SHP77 treated with DMSO at 0.1 percent for 48 hours (cell line): ENCODE measurements at places on chromosomes 4 and X.
A peak's percentile ranks its signal among the peaks of the same experiment; 100 is the strongest.

GRCh38 chrX:111822191-111822590 is 53.8 kb upstream of the TRPC5OS start:
- no peak for DNase-seq

- DNase-seq: no peak
Measured at GRCh38 chrX:153763298-153763932, 634 bp upstream of the PLXNB3 start.

DNA sequence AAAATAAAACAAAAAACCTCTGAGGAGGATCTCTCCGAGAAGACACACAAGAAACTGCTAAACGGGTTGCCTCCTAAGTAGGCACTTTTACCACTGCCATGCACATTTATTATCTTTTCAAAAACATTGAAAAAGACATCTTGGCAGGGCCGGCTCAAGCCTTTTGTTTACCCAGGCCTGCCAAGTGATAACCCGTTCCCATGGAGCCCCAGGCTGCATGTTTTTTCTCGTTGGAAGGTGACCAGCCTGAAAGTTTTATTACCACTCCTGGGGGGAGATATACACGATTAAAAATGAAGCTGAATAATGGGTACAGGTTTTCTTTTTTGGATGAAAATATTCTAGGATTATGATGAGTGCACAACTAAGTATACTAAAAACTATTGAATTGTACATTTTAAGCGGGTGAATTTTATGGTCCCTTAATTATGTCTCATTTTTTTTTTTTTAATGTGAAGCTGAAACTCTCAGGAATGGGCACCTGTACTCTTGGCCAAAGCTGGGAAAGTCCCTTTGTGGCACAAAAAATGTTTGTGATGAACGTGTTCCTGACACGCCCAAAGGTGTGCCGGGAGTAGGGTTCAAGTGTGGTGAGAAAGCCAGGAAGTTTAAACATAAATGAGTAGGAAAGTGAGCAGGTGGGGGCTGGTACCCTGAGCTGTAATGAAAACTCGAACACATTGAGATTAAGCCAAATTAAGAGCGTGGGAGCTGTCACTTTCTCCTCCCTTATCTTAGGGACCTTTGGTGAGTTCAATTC is 1.5 kb upstream of the MAP7D2 start:
- DNase-seq: no peak

DNA sequence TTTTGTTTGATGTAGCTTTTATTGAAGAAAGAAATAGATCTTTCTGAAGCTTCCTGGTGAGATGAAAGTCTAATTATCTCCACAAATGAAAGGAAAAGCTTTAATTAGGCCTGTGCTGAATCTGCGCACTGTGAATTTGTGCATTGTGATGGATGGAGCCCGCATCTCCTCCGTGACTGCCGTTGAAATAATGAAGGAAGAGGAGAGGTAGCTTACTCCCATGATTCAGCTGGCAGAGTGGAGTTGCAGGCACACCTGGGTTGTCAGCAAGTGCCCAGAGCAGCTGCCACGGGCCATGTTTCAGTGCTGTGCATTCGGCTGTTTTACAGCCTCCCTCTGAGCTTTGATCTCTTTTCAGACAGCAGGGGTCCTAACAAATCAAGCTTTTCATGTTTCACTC is 735.3 kb upstream of the TENM3 start:
- DNase-seq: peak; percentile 62

DNA sequence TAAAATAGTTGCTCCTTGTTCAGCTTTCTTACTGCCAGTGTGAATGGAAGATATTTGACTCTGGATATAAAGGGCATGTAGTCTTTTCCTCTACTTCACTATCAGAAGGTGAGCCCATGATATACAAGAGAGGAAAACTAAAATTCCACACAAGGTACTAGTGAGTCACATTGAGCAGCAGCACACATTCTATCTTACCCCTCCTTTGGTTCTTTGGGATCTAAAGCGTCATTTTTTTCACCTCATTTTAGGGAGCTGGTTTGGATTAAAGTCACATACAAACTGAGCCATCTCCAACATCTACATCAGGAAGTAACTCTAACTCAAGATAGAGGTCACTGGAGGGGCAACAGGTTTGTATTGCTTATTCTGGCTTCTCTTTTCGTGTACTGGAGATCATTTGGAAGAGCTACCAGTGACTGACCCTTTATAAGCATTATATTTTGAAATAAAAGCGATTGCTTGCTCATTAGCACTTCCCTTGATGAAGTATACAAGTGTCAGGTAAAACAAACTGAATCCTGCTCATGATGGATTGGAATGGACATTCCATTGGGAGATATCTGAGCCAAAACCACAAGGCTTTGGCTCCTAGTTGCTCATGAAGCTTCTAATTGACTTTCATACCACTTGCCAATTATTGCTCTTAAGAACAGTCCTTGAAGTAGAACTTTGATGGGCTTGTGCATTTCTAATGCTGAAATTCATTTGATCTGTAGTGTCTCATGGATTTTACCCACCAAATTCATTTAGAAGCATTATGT is 124.1 kb downstream of the SPCS3 start:
- DNase-seq: no peak

- no peak for DNase-seq
Measured at GRCh38 chrX:46918434-46918833, 6.2 kb downstream of the JADE3 start.

- DNase-seq: no peak
Measured at GRCh38 chr4:148305751-148306150, 136.5 kb downstream of the NR3C2 start.

- DNase-seq: no peak
Measured at GRCh38 chrX:30538271-30538670, 39.3 kb downstream of the TASL start.

GRCh38 chrX:106220177-106220576 is 52.1 kb downstream of the PWWP3B start:
- DNase-seq: no peak

DNA sequence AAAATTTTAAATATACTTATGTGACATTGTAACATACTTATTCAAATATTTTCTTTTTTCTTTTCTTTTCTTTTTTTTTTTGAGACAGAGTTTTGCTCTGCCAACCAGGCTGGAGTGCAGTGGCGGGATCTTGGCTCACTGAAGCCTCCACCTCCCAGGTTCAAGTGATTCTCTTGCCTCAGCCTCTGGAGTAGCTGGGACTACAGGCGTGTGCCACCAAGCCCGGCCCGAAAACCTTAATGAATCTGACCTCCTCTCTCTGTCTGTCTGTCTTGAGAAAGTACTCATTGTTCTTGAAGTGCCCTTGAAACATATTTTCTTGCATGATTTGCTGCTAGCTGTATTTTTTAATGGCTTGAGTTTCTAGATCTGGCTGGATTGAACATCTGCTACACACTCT is 136.8 kb downstream of the ANAPC4 start:
- no peak for DNase-seq

DNA sequence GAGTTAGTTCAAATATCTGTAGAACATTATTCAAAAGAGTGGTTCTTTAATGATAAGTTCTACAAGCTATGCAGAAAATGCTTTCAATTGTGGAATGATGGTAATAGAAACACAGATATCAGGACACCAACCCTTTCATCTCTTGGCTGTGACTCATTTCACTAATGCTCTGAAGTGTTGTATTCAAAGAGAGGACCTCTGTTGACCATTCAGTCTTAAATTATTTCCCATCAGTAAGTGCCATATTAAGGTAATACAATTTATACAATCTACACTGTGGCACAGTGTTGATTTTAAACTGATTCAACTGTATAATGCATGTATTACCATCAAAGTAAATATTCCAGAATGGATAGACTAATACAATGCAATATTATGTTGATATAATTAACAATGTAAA is 289.0 kb upstream of the ADGRL3 start:
- DNase-seq: no peak

GRCh38 chrX:11105080-11105479 is 6.1 kb upstream of the HCCS start:
- no peak for DNase-seq

GRCh38 chr4:143337600-143338287 is 1.1 kb downstream of the GAB1 start:
- DNase-seq: no peak

DNA sequence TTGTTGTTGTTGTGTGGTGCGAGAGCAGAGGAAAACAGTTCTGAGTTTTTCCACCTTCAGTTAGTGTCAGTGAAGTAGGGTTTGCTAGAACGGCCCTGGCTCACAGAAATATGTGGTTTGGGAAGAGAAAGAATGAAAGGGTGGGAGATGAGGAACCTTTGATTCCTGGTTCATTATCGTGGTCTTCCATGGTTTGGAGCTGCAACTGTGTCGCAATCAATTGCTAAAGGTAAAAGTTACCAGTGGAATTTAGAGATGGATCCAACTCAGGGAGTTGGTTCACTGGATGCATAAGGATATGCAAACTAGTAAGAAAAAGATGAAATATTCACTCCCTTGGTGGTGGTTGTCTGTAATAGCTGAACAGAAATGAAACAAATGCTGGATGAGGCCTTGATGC is 35.6 kb upstream of the GPR34 start:
- no peak for DNase-seq

DNA sequence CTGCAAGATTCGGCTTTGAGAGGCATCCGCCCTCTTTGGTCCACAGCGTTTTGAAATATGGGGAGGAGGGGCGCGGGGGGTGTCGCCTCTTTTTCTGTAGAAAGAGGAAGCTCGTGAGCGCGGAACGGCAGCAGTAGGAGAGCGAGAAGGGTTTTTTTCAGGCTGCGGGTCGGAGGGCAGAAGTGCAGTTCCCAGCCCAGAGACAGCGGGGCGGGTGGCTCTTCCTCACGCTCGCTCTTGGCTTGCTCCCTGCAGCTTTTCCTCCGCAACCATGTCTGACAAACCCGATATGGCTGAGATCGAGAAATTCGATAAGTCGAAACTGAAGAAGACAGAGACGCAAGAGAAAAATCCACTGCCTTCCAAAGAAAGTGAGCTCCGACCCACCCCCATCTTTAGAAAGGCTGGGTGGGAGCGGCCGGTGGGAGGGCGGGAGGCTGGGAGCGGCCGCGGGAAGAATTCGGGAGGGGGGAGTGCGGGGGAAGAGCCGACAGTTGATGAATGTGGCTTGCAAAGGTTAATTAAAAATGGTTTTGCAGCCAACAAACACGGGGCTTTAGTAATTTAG is 1.2 kb downstream of the TMSB4X start:
- no peak for DNase-seq

- DNase-seq: no peak
Measured at GRCh38 chrX:47628982-47629381, 748 bp downstream of the CFP start.

GRCh38 chr4:73734530-73735001 is 5.8 kb upstream of the CXCL8 start:
- no peak for DNase-seq
